Umbilical cord (tissue), 2 donors: ENCODE measurements at places on chromosomes 1 and 21.

- no peak for DNase-seq
These were observed 310.8 kb downstream of the RYR2 start for GRCh38 chr1:237352747-237353146.

DNA sequence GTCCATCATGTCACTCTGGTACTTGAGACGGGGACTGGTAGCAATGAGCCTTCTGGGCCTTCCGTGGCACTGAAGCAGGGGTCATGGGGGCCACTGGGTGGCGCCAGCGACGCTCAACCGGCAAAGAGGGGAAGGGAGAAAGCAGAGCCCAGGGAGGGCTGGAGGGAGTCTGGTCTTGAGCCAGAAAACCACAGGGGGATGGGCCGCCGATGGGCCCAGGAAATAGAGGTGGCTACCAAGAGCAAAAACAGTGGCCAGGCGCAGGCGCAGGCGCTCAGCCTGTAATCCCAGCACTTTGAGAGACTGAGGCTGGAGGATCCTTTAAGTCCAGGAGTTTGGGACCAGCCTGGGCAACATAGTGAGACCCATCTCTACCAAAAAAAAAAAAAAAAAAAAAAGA lies 21.8 kb downstream of the EXOC8 start:
- DNase-seq, result no peak

GRCh38 chr1:42765832-42766740 lies 742 bp downstream of the P3H1 start:
- peak; percentile 77 for DNase-seq

GRCh38 chr1:46653405-46653958 lies 14.7 kb downstream of the ATPAF1 start:
- DNase-seq, result peak; percentile 89

DNA sequence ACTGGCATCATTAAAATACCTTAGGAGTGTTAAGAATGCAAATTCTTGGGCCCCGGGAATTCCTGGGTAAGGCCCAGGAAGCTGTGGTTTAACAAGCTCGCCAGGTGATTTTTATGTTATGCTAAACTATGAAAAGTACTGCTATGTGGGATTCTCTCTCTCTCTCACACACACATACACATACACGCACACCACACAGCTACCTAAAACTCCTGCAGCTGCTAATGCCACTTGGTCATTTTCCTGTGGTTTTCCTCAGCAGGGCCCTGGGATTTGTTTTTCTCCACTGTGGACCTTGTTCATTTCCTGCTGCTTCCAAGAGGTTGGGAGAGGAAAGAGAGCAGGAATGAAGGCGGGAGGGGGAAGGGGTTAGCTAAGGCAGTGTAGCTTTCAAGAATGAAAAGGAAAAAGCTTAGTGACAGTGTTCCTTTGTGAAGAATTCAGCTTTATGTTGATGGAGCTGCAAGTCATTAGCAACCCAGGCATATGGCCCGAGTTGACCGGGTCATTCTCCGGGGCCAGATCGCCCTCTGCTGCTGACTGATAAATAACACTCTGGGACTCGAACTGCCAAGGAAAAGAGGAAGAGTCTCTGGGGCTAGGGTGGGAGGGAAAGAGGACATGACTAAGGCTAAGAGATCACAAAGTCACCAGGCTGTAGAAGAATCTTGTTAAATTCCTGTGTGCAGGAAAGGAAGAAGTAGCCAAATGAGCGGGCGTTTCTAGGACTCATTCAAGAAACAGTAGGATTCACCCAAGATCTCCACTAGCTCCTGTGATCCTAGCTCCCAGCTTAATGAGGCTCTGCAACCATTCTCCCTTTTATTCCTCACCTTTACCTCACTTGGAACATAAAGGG lies 30.5 kb upstream of the LRIG2 start:
- peak; percentile 77 for DNase-seq

GRCh38 chr1:17119773-17120480 lies 676 bp upstream of the PADI2 start:
- no peak for DNase-seq

DNA sequence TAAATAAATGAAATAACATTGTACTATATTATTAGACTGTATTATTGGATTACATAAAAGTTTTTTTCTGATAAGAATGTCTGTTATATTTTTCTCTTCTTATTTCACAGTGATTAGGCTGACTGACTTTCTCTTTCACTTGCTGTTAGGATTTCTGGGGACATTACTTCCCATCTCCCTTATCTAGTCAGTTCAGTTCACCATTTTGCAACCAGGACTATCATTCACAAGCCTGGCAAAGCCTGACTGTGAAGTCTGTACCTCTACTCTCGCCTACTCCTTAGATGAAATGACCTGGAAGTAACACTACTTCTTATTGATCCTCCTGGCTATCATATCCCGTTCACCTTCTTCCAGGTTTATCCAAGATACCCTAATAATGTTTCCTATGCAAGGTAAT lies 676.6 kb downstream of the USP25 start:
- DNase-seq, result no peak

- no peak for DNase-seq
These were observed 45.6 kb downstream of the CDC7 start for GRCh38 chr1:91546301-91546581.

- peak; percentile 91 for DNase-seq
These were observed 104.0 kb downstream of the BRINP2 start for GRCh38 chr1:177274687-177275211.

DNA sequence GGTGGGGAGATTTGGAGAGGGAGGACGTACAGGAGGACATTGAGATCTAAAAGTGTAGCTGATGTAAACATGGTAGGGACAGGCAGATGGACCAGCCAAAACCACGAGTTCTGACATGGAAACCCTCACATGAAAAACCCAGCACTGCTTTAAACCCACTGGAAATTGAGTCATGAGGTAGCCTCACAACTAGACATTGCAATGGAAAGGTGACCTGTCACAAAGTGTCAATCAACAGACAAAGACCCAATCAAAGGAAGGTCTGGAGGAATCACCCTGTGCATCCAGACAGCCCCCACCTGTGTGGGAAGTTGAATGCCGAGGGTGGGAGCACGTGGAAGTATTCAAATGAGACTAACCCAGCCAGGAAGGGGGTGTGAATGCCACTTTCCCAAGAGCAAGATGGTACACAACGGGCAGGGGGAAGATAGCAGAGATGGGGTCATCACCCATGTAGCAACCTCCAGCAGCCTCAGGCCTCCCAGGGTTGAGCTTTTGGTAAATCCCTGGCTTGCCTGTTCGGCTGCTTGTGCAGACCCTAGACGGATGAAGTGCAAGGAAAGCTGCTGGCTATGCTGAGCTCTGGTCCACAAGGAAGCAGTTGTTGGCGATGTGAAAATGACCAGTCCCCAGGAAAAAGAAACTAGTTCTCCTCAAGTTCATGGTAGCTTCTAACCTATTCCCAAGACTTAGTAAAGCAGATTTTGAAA lies 5.6 kb downstream of the FCMR start:
- DNase-seq, result no peak

DNA sequence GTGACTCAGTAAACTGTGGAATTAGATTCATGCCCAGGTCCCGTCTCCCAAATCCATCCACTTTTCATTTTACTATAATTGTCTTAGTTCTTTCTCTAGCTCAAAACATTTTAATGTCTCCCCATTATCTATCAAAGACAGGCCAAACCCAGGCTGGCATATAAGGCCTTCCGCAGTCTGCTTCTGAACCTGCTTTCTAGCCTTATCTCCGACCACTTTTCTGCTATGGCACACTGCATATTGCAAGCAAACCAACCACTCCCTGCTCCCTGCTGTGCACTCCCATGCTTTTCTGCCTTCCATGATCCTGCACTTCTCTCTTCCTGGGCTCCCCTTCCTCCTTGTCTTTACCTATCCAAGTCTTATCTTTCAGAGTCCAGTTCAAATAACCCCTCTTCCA lies 17.3 kb upstream of the PIGM start:
- no peak for DNase-seq

DNA sequence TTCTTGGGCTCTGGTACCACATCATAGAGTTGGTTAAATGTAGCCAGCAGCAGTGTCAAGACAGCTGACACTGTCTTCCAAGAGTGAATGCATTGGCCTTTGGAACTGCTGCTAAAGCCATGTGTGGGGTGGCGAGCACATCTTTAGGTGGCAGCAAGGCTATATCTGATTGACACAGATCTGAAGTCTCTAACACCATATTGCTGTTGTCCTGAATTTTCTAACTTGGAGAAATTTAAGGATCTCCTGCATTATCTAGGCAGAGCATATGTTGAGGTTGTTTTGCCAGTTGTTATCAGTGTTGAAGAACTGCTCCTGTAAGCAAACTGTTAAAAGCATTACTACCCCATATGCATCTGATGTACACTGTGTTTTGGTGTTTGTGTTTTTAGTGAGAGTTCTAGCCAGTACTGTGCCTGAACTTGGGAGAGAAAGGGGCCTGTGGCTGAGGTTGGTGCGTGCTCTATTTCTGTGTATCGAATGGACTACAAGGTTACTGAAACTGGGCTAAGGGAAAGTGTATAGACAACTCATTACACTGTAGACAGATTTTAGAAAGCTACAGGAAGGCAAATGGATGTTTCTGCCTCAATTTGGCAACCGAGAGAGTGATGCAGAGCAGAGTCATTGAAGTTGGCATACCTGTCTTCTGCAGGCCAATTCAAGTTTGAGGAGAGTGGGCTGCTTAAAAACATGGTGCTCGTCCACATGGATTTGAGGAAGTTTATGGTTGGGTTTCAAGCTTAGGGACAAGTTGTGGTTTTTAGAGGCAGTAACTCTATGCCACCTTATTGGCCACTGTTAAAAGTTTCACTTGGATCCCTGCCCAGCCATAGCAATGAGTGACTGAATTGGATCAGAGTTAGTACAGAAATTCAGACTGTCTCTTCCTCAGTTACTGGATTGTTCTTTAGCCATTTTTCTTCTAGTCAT lies 16.9 kb downstream of the DYRK3 start:
- no peak for DNase-seq

GRCh38 chr1:15709226-15709625 lies 25.1 kb downstream of the PLEKHM2 start:
- no peak for DNase-seq

DNA sequence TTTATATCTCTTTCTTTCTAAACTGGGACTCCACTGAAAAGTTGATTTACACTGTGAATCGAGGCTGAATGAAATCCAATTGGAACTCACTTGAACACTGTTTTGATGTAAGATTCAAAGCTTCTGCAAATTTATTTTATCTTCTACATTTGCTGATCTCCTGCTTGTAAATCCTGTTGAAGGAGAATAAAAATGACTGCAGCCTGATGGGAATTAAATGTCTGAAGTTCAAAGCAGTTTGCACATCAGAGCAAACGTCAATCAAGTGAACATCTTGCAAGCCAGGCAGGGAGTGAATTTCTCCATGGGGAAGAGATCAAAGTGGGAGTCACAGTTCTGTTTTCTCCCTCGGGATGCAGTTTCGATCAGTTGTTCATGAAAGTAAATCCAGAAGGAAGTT lies 127.2 kb downstream of the CACHD1 start:
- peak; percentile 48 for DNase-seq

- no peak for DNase-seq
These were observed 11.7 kb upstream of the CD101 start for GRCh38 chr1:116989835-116990234.
